ENCODE measurements at places on chromosomes 2 and 18.

DNA sequence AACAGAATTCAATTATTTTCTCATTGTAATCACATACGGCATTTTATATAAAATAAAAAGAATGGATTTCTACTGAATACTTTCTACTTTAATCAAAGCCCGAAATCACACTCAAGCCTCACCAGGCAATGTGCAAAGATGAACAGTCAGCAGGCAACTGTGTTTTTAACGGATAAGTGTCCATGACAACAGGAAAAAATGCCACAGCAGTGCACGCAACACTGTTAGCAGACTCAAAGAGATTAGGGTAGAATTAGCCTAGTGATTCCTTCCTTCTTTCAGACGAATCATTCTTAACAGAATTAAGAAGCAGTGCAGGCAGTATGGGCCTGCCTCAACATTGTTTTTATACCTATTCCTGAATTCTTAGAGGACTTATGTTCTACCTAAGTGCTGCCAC, 135.6 kb downstream of the CDH2 start:
- no peak for DNase-seq

DNA sequence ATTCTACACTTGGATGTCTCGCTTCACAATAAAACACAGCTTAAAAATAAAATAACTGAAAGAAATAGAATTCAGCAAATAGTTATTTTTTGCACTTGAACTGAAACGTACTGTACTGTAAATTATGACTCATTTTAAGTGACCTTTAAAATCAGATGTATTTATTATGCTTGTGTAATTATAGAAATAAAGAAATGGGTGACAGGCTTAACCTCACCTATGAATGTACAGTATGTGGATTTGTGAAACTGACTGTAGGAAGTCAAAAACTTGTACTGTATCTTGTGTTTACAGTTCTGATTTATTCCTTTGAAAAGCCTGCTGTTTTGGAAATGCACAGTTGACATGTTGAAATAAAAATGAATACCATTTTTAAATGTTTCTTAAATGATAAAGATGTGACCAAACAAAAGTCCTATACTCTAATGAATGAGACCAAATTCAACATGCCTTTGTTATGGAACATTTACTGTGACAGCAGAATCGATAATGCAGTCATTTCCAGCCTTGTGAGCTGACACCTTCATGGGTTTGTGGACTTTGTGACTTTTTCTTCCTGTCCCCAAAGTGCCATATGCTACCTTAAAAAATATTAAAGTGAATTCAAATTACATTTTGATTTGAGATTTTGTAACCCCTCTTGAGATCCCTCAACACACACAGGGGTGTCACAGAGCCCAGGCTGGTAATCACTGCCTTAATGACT, 32.7 kb downstream of the NEMP2 start:
- DNase-seq: no peak

DNA sequence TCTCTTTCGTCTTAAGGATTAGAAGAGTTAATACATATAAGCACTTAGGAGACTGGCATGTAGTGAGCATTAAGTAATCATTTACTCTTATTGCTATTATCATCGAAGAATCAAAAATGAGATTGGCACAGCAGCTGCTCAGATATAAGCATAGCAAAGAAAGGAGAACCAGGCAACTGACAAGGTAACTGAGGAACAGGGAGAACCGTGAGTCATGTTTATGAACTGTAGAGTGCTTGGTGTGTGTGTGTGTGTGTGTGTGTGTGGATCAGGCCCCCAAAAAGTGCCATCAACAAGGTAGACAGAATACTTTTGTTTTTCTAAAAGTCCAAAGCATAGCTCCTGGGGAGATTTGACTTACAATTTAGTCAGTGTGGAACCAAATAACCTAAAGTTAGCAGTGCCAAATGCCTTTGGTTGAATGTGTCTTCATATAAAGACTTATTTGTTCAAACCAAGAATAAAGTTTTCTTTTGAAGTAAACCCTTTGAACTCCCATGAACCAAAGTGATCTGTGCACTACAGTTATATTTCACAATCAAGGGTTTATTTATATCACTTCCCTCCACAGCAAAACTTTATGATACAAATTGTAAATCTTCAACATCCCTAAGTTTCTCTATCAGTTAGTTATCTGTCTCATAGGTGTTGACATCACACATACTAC, 660.6 kb downstream of the NYAP2 start:
- DNase-seq: no peak

GRCh38 chr2:133484106-133484505, 84.2 kb downstream of the NCKAP5 start:
- no peak for DNase-seq

DNA sequence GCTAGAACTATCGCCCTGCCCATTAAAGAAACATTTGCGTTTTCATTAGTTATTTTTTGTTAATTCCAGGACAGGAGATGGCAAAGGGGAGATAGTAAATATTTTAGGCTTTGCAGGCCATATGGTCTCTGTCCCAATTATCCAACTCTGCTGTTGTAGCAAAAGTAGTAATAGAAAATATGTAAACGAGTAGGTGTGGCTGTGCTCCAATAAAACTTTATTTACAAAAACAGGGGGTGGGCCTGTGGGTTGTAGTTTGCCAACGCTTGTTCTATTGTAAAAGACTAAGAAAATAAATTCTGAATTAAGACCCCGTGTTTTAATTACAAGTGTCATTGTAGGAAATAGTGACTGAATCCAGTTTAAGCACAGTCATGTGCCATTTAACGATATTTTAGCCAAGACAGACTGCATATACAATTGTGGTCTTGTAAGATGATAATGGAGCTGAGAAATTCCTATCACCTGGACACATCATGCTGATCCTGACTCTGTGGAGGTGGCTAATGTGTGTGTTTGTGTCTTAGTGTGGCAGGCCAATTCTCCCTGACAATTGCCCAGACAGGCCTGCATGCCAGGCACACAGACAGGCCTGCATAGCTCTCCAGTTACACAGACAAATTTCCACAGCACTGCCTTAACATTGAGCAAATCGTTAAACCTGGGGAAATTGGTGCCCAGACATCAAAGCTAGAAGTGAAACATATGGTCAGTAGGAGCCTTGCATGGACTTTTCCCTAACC, 76.4 kb downstream of the SKA1 start:
- DNase-seq: no peak

DNA sequence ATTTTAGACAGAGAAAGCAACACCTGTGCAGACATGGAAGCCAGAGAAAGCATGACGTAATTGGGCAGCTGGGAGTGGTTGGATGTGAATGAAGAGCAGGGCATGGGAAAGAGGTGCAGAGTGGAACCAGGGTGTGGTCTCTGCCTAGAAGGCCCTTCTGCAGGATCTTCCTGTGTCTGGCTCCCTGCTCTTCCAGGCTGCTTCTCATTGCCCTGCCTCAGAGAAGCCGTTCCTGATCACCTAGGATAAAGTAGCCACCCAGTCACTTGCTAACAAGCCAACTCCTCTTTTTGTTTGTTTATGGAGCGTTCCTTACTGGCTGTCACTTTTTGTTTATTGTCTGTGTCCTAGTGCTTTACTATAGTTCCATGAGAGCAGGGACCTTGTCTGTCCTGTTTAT, 28.5 kb downstream of the GALNT1 start:
- DNase-seq: no peak

DNA sequence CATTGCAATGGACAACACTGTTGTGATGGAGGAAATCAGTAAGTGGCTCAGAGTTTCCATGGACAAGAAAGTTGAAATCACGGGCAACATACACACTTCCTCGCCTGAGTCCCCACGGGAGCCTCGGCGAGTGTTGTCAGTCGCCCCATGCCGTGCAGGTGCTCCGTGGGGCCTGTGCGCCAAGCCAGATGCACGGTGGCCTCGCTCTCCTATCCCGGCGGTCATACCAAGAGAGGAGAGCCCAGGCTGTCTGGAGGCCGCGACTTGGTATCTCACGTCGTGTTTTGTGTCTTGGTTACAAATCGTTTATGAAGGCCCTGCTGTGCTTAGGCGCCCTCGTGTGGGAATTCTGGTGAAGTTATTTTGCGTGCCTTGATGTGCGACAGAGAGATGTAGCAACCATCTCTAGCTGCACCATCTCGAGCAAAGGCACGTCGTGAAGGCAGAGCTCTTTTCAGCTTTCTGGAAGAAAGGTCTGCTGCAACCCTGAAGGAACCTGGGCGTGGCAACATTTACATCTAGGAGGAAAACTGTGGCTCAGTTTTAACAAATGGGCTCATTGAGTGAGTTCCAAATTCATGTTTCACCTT, 21.8 kb downstream of the ATG4B start:
- no peak for DNase-seq

- no peak for DNase-seq
These were observed 214.0 kb upstream of the TRIB2 start for GRCh38 chr2:12502759-12503158.

- no peak for DNase-seq
These were observed 64.4 kb downstream of the NCK2 start for GRCh38 chr2:105809097-105809473.

GRCh38 chr2:191851158-191851557, 4.3 kb upstream of the CAVIN2 start:
- DNase-seq: no peak

- DNase-seq: no peak
These were observed 170.5 kb upstream of the DOK6 start for GRCh38 chr18:69230204-69230603.

GRCh38 chr2:55843096-55843993, 80.2 kb downstream of the EFEMP1 start:
- DNase-seq: no peak

- DNase-seq: no peak
These were observed 90.1 kb downstream of the GAREM1 start for GRCh38 chr18:32380559-32380958.

DNA sequence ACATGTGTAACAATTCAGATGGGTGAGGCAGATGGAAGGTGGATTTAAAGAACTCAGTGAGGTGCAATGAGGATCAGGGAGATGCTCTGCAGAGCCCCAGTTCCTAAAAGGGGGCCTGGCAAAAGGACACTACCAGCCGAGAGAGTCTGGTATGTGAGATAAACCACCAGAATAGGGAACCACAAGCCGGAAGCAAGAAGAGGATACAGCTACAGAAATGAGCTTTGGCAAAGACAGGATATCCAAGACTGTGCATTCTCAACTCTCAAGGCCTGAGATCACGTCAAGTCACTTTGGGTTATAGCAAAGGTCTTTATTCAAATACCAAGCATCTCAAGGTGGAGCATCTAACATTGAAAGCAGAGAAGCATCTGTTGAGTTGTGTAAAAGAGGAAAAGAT, 293.5 kb downstream of the ARHGAP15 start:
- no peak for DNase-seq

DNA sequence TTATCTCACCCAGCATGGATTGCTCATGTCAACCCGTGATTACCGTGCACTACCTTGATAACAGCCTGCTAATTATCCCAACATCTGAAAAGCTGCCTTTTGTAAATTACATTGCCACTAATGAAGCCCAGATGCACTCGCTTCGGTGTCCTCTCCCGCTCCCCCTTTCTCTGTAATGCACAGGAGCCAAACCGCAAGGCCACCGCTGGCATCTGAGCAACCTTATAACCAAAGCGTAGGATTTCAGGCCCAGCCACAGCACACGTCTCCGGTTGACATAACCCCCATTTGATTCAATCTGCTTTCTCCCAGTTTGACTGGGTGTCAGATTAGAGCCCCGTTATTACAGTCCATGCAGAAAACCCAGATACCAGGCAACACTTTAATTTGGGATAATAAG, 341.2 kb downstream of the ALK start:
- no peak for DNase-seq

DNA sequence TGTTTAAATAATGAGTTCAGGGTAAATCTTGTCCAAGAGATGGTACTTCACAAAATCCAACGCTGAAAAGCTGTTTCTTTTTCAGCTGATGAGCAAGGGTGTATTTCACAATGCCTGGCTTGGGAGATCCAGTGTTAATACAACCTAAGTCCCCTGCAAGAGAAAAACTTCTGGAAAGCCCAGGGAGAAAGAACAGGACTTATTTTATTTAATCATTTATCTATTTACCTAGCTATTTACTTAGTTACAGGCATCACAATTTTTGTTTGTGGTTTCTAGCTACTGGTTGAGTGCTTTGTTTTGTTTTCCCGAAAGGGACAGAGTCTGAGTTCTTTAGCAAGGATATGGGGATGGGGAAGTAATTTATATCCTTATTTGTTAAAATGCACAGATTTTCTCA, 598.2 kb upstream of the SYT4 start:
- no peak for DNase-seq

DNA sequence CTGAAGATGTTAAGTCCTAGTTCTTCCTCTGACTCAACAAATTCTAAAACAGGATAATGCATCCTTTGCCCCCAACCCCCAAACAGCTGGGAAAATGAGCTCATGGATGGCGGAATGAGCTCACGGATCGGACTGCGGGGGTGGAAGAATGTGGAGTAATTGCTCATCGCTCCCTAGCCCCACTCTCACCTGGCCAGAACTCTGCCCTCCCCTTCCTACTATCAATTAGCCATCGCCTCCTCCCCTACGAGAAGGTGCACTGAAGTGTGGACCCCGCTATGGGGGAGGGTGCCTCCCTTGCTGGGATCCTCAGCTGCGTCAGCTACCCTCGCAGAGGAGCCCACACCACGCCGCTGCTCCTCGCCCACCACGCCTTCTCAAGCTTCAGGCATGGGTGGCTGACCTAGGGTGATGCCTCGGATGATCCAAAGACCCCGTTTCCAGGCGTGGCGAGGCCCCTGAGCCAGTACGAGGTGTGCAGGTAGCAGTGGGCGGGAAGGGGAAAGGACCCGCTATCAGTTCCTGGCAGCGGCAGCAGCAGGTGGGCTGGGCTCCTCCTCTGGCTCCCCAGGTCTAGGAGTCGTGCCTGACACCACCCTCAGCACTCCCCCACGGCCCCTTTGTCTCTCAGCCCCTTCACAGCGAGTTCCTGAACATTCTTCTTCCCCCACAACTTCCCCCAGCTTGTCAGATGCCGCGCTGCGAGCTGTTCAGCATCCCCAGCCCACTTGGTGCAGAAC, 82.1 kb upstream of the POMC start:
- DNase-seq: no peak

DNA sequence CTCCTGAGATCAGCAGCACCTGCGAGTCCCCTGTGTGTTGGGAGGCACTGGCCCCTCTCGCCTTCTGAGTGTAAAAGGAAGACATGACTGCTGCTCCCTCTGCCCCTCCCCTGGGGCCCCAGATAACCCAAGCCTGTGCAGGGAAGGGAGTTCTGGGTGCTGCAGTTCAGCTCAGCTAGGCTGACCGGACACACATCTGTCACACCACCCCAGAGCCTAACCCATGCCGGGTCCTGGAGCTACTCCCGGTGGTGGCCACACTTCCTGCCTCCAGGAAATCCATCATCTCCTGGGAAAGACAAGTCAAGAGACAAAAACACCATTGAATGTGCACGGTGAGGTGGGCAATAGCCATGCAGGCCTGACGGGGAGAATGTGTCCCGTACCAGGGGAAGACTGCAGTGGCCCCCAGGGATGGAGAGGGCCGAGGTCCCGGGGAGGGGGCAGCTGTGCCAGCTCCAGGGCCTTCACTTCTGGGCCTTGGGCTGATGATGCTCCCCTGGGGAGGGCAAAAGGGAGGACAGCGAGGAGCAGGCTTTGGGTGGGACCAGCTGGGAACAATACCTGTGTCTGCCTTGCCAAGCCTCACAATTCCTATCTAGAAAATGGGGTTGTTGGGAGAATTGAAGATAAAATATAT, 210.6 kb downstream of the TFCP2L1 start:
- DNase-seq: no peak

GRCh38 chr2:131567891-131568290, 40.2 kb downstream of the CCDC74A start:
- no peak for DNase-seq
